ENCODE measurements at places on chromosomes 5 and 9.

GRCh38 chr5:91386120-91386519 is 3.0 kb upstream of the ARRDC3 start:
- no peak for DNase-seq

GRCh38 chr9:3585606-3586005 is 59.8 kb upstream of the RFX3 start:
- no peak for DNase-seq

- DNase-seq, result no peak
These were observed 1.9 kb downstream of the DOK3 start for GRCh38 chr5:177507596-177508220.

DNA sequence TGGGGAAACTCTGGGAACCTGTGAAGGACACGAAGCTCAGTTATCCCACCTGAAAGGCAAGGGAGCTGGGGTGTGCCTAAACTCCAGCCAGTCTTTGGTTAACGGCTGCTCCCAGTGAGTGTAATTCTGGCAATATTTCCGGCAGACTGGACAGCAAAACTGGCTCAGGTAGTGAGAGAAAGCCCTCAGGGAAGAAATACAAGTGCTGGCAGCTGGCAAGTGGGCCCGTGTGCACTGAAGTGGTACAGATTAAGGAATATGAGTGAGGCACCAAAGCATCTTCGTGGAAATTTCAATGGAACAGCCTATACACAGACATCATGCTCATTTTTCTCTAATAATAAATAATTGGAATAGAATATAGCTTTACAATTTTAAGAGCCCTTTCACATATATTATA is 56.2 kb downstream of the ABHD17B start:
- DNase-seq, result no peak

- DNase-seq, result peak; percentile 74
These were observed 19.3 kb downstream of the BRD9 start for GRCh38 chr5:873328-873727.

GRCh38 chr5:146588331-146589027 is 72.5 kb upstream of the GPR151 start:
- no peak for DNase-seq

Measured in GM20000 (cell line).